ENCODE measurements at places on chromosomes 3 and 15.

DNA sequence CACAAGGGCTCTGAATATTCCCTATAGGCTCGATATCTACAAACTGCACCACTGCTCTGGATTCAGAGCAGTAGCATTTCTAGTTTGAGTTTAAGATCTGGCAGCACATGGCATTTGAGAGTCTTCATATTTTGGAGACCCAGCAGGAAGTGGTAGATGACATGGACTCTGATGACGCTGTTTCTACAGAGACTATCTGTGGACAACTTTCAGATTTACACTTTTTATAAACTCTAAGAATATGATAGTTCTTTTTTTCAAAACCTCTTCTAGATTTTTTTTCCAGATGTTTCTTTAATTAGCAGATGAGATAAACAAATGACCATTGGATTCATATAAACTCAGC is 35.8 kb downstream of the ARMC8 start:
- no peak for DNase-seq

GRCh38 chr3:45978006-45978761 is 17.4 kb downstream of the FYCO1 start:
- no peak for DNase-seq

- DNase-seq: no peak
These were observed 116.7 kb downstream of the MCTP2 start for GRCh38 chr15:94348084-94348483.

- DNase-seq: no peak
These were observed 190.9 kb downstream of the RPLP1 start for GRCh38 chr15:69643476-69643875.

DNA sequence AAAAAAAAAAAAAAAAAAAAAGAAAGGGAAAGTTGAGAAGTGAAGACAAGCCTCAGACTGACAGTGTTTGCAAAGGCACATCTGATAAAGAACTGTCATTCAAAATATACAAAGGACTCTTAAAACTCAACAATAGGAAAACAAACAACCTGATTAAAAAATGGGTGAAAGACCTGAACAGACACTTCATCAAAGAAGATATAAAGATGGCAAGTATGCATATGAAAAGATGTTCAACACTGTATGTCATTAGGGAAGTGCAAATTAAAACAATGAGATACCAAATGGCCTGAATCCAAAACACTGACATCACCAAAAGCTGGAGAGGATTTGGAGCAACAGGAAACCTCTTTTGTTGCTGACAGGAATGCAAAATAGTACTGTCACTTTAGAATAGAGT is 48.6 kb downstream of the MCCC1 start:
- DNase-seq: no peak

- no peak for DNase-seq
These were observed 832.9 kb upstream of the CFAP20DC start for GRCh38 chr3:59882746-59883145.

GRCh38 chr3:186551387-186551786 is 7.2 kb upstream of the CRYGS start:
- no peak for DNase-seq

DNA sequence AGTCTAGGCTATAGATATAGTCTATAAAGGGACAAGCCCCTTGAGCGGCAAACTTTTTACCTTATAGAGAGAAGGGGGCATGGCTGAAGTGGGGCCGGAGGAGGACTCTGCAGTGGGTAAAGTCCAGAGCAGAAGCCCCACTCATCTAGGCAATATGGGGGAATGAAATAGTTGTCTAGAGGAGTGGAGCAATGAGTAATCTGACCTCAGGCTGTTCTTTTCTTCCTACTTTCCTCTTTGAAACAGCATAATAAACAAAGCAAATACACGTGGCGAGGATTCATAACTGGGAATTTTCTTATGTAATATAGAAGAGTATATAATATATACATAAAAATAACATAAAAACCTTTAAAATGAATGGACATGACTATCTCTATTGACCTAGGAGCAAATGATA is 546.4 kb upstream of the ZNF385D start:
- DNase-seq: no peak

DNA sequence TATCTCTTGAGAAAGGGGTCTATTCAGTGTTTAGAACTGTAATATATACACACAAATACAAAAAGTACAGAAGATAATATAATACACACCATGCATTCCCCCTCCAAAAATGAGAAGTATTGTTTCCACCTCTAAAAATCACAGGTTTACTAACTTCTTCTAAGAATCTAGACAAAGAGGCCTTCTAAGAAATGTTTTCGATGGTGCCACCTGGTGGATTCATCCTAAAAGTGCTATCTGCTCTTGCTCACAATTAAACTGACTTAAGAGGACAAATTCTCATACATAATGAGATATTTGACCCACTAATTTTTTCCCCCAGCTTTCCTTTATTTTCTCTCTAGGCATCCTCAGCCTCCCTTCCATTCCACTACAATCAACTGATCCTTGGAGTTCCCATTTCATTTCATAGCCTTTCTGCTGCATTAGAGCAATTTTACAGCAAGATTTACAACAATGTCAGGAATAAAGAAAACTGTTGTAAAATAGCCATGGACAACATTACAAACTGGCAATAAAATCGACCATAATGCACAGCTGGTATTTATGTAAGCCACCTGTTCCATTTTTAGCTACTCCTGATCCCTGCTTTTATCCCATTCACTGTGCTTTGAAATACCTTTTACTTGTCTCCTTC is 124.6 kb downstream of the ARRDC4 start:
- DNase-seq: peak; percentile 8

DNA sequence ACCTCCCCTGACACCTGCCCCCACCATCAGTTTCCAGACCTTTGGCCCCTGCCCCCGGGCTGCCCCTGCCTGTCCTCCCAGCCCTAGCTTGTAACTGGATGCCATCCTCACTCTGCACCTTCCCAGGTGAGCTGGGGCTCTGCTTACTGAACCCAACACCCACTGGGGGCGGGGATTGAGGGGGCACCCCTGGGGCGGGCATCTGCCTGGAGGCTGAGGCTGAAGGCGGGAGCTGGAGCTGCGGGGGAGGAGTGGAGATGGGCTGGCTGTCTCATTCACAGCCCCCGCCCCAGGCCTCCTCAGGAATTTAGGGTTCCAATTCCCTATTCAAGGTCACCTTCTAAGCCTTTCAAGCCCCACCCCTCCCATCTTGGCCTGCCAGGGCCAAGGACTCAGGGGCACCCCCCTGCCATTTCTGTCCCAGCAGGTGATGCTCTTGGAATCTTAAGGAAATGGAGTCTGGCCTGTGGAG is 17.7 kb downstream of the PIF1 start:
- no peak for DNase-seq

- no peak for DNase-seq
These were observed 222.0 kb downstream of the STT3B start for GRCh38 chr3:31754575-31755278.

DNA sequence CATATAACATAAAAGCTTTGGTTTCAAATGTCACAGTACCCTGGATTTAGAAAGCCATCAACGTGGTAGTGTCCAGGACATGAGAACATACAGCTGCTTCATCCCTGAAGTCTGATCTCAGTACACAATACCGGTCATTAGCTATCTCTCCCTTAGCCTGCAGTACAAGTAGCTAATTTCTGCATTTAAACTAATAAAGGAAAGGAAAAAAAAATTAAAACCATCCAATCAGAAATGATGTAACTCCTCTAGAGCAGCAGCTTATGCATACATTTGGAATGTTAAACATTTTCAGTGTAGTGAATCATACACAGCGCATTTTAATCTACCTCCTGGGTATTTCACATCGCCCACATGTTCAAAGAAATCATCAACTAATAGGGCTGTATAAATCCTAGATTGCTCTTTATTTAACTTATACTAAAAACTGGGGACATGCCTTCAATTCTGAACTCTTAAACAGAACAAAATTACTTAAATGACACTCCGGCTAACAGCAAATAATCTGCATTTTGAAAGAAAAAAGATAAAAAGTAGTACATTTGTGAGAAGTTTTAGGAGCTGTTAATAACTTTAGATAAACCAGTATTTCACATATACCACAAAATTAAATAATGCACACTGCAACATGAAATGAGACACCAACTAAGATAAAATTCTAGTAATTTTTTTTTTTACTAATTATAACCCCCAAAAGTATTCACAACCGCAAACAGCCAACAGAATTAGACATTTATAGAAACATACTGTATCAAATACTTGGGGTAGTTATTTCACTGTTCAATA is 3.7 kb downstream of the IGF2BP2 start:
- no peak for DNase-seq

DNA sequence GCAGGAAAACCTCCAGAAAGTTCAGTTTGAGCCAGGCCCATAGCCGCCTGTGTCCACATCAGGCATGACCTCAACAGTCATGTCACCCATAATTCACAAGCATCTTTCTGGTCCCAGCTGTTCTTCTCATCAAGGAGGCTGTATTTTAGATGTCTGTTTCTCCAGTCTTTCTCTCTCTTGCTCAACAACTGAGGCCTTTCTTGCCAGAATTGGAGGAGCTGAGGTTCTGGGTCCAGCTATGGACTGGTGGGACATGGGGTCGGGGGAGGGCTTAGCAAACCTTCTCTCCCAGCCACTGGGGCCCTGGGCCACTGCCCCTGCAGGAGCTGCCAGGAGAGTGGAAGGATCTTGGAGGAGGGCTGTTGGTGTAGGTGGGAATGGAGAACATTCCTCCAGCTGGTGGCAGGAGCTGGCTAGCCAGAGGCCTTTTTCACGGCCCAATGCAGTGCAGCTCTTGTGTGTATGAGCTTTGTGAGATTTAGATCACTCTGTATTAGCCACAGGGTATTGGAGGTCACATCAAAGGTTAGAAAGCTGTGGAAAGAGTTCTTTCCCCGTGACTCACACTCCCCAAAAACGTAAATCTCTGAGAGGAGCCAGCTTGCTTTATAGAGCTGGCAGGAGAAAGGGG is 23.5 kb downstream of the MAGEF1 start:
- DNase-seq: no peak

DNA sequence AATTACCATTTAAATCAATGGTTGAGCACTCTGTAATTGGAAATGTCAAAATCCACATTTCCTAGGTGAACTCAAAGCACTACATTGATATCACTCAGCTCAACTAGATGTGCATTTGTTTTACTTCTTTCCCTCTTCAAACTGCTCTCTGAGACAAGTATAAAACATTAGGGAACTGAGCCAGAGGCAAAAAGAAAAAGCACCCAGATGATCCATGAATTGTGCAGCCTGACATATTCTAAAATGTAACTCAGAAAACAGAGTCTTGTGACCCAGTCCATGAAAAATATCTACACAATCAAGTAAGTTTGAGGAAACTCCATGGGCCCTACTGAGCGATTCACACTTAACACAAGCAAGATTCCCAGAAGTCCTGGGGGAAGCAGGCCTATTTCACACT is 9.8 kb downstream of the SRGAP3 start:
- DNase-seq: no peak

- no peak for DNase-seq
These were observed 138.7 kb upstream of the TGFBR2 start for GRCh38 chr3:30467596-30468238.

DNA sequence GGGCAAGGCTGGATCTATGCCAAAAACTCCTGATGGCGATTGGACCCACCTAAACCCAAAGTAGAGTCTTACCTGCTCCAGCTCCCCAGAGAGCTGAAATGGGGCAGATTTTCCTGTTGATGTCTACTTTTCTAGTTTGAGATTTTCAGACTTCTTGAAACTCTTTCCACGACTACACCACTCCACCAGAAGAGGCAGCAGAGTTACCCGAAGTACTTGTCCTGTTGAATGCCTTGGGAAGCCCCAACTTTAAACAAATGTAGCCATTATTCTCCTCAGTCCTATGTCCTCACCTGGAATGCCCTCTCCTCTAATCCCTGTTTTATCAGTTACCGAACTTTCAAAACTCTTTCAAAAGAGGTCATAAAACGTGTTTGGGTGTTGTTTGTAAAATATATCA is 843.8 kb downstream of the VGLL3 start:
- DNase-seq: no peak

- no peak for DNase-seq
These were observed 84.8 kb downstream of the CPN2 start for GRCh38 chr3:194265996-194266964.

DNA sequence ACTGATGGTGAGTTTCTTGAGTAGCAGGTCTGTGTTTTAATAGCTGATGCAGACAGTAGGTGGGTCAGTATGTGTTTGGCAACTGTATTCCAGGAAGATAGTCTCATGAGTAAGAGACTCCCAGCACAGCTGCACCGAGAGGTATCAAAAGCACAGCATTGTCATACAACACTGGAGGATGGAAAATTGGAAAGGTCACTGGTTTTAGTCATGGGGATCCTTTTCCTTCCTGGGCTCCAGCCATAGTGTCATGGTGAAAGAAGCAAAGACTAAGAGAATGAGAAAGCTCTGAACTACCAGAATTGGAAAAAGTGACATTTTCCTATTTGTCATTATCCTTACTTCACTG is 61.5 kb downstream of the P3H2 start:
- DNase-seq: no peak

DNA sequence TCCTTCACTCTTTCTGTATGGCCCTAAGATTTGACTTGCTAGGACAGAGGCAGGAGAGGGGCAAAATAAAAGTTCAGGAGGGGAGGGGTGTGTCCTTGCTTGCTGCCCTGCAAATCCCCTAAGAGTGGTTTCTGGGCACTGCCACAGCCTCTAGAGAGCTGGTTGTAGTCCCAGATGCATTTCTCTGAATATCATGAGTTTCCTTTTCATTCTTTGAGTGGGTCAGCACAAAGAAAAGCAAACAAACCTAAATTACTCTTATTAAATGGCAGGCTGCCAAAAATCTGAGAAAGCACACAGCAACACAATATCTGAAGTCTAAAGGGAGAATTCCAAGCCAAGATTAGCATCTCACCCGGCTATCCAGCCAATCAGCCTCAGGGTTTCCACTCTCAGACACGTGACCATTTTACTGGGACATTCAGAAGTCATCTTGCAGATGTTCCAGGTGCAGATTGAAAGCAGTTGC is 919.3 kb downstream of the TUSC7 start:
- DNase-seq: no peak

DNA sequence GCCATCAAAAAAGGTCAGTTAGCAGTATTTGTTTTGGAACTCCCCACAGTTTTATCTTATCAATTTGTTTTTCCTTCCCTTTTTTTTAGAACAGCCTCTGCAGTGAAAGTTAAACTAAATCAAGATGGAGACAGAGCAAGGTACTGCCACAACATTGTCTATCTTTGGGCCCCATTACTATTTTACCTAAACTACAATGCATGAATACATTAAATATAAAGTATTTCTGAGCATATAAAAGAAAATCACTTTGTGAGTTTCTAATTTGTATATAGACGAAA is 139.5 kb downstream of the MEIS2 start:
- no peak for DNase-seq

- DNase-seq: no peak
These were observed 463.6 kb upstream of the KCNMB2 start for GRCh38 chr3:178072391-178073305.

DNA sequence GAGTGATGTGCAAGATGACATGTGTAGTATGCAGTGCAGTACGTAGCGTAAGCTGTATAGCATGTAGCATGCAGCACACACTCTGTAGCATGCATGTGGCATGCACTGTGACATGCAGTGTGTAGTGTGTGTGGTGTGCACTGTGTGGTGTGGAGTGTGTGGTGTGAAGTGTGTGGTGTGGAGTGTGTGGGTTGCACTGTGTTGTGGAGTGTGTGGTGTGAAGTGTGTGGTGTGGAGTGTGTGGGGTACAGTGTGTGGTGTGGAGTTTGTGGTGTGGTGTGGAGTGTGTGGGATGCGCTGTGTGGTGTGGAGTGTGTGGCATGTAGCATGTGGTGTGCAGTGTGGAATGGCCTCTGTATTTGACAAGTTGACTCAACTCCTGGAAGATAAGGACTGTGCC is 39.2 kb downstream of the ROPN1B start:
- no peak for DNase-seq

- no peak for DNase-seq
These were observed 49.0 kb downstream of the LRRN1 start for GRCh38 chr3:3847994-3848922.

GRCh38 chr3:186890911-186891310 is 39.4 kb upstream of the ST6GAL1 start:
- DNase-seq: no peak

Data from activated T-cell treated with anti-CD3 and anti-CD28 coated beads for 4 hours (primary cell).